ENCODE measurements at places on chromosomes 11 and 22.
A peak's percentile ranks its signal among the peaks of the same experiment; 100 is the strongest.

- no peak for DNase-seq
Measured at GRCh38 chr11:1549338-1550330, 22.4 kb downstream of the DUSP8 start.

DNA sequence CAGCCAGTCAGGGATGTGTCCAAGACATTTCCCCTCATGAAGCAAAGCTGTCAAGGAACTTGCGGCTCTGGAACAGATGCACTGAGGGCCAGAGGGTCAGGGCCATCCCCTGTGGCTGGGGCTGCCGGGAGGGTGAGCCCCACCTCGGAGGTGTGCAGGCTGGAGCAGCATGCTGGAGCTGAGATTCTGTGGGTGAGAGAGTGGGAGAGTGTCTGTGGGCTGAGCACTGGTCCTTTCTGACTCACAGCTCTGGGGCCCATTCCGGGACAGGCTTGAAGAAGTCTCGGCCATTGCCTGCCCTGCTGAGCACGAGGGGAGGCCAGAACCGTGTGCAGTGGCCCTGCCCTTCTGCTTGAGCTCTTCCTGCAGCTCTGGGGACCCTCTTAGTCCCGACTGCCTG, 2.1 kb downstream of the OMP start:
- DNase-seq, result no peak

- no peak for DNase-seq
Measured at GRCh38 chr11:27394781-27395228, 31.8 kb upstream of the CCDC34 start.

DNA sequence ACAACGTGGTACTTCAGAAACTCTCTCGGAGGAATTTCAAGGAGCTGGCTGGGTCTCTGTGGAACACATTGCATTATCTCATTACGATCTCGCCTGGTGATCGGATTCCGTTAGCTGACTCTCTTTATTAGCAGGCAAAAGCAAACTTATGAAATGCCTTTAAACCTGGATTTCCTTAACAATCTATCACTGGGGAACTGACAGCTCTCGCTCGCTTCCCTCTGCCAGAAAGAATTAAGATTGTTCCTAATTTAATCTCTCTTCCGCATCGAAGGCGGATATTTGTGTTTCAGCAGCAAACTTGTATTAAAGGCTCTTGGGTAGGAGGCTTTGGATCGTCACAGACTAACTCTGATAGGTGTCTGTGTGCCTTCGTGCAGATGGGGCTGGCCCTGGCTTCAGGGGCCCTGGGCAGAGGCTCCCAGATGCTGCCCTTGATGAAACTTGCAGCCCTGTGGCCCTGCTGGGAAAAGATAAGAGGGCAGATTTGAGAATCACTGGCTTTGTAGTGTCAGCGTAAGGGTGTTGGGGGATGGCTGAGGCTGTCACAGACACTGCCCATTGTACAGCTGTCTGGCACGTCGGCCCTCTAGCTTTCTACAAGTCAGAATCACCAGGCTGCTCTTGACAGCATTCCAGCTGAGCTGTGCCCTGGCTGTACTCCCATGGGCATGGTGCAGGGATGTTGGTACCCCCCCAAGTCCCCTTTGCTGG, 162.2 kb upstream of the NECTIN1 start:
- no peak for DNase-seq

DNA sequence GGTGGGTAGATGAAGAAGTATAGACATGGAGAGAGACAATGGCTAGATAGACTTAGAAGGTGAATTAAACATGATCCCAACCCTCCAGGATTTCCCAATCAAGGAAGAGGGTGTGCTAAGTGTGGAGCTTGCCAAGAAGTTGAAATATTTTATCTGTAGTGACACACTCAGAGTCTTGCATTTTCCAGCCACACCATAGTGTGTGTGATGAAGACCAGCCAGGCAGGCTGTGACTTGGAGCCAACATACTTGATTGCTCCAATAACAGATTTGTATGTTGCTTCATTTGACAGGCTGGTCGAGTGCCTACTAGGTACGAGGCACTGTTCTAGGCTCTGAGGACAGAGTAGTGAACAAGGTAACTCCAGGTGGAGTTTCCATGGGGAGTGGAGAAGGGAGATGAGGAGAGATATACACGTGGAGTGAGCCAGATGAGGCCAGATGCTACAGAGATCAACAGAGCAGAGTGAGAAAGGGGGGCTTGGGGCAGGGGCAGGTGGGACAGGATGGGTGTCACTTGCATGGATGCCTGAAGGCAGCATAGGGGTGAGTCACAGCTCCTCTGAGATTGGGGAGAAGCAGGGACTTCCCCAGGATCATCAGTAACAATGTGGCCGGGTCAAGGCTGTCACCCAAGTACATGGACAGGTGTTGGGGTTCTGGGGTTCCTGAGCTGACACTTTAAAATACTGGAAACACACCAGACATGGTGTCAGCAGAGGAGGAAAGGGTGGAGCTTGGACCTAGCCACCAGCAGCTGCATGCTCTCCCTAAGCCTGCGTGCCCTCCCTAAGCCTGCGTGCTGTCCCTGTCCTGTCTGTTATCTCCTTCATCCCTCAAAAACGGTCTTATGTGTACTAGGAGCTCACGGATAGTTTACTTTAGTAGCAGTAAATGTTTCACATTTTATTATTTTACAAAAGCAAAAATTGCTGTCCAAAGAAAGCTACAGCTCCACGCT, 23.6 kb downstream of the PDGFB start:
- no peak for DNase-seq

GRCh38 chr11:114230031-114230704, 66.0 kb upstream of the NNMT start:
- no peak for DNase-seq

GRCh38 chr11:2580571-2581001, 119.2 kb downstream of the KCNQ1OT1 start:
- no peak for DNase-seq

- peak; percentile 5 for DNase-seq
Measured at GRCh38 chr11:11740073-11740702, 101.6 kb upstream of the USP47 start.

- DNase-seq, result no peak
Measured at GRCh38 chr11:16311831-16312230, 44.5 kb downstream of the SOX6 start.

- DNase-seq, result no peak
Measured at GRCh38 chr11:110061296-110061695, 31.9 kb upstream of the ZC3H12C start.

DNA sequence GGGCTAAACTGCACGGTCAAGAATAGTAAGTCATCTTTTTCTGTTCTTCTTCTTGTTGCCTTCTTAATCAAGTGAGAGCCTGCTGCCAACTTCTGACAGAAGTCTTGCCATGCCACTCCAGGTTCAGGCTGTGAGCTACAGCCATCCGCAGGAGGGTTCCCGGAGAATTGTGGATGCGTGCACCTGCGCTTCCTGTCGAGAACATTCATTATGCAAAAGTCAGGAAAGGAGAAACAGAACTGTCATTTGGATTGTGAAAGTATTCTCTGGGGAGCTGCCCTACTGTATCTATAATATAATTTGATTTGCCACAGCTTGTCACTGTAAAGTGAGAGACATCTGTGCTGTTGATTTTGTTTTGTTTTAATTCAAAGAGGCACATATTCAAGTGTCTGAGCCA, 12.3 kb downstream of the IL17RA start:
- DNase-seq, result no peak

DNA sequence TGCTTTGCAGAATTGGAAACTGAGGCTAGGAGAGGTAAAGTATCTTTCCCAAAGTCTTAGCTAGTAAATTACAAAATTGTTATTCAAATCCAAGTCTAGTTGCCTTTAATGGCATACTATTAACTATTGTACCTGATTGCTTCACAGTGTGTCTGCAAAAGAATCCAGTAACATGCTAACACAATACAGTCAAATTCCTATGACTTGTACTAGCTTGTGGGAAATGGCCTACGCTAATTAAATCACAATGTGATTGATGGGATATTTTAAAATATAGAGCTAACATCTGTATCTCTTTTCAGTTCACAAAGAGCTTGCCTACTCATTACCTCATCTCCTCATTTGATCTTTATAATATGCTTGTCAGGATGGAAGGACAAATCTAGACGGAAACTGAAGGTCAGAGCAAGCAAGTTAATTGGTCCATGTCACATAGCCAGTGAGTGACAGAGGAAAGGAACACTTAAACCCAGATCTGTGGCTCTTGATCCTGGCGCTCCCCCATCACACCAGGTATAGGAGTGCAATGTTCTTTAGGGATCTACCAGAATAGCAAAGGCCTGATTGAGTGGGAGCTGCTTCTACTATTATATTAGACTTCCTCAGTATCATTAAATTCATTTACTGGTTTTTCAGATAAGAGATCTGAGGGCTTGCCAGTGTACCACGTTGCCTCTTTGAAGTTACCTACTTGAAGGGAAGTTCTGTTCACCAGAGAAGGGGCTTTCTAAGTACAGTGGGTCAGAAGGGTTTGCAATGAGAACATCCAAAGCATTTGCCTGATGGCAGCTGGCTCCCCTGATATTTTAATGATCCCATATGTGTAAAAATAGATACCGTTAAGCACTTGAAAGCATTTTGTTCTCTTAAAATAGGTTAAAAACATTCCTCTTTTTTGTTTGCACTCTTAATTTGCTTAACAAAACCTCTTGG, 213.6 kb upstream of the SESN3 start:
- DNase-seq, result no peak

All from nephron progenitor cell (in vitro differentiated cells).